ENCODE measurements at places on chromosomes 1 and 21. TPM values are rescaled to one million over a fixed set of nuclear protein-coding genes. Genes with fewer than 3 reads are reported as not detected.

The LRRC7 gene
- total RNA-seq, result 0.21 TPM

- DNase-seq, result no peak
Observed at GRCh38 chr1:212567638-212568037, 40.9 kb upstream of the ATF3 start.

The C1QB gene
- 367 TPM for total RNA-seq

DNA sequence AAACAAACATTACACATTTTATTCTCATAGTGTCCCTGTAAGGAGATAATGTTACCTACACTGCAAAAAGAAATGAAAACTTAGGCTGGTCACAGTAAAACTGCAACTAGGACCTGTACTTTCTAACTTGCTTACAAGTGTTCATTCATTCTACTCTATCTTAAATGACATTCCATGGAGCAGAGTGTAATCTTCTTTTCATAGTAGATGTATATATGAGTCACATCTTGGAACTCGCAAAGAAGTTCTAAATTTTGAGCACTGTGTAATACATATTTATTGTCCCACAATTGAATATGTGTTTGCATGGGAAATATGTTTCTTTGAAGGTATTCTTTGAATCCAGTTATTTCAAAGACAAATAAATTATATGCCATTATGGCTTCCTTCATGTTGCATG lies 1258.5 kb upstream of the ADGRL2 start:
- DNase-seq, result no peak

The C8B gene
- total RNA-seq, result not detected

DNA sequence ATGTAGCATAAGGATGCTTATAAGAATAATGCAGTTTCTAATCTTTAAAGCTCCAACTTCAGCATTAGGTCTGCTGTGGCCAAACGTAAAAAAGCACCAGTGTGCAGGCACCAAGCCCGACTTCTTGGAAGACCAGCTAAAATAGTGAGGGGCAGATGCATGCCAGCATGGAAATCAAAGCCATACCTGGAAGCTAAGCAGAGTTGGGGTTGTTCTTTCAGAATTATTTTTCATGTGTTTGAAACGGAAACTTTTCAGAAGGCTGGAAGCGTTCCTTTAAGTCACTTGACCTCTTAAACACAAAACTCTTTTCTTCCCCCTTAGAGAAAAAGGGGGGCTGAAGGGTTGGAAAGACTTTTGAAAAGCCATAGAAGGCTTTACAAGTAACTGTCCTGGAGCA lies 329.2 kb upstream of the C1orf87 start:
- DNase-seq, result no peak

DNA sequence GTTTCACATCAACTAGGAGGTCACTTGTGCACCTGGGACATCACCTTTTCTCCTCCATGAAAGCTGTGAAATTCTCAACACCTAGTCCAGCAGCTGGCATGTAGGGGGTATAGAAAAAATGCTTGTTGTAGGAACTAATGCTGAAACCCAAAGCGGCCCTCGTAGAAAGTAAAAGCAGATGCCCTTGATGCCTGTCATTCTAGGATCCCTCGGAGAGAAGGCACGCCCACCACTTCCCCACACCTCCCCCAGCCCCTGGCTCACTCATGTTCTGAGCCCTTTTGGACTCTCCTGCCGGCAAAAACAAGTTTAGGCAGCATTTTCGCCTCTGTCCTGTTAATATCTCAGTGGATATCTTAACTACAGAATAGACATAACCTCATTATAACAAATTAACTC lies 36.5 kb downstream of the RIPK4 start:
- DNase-seq, result no peak

GRCh38 chr21:32562915-32563314 lies 22.4 kb downstream of the TCP10L start:
- DNase-seq, result no peak

The FAM163A gene
- not detected for total RNA-seq

The CENPL gene
- 7.0 TPM for total RNA-seq

GRCh38 chr1:183263886-183264602 lies 78.0 kb downstream of the LAMC2 start:
- DNase-seq, result no peak

DNA sequence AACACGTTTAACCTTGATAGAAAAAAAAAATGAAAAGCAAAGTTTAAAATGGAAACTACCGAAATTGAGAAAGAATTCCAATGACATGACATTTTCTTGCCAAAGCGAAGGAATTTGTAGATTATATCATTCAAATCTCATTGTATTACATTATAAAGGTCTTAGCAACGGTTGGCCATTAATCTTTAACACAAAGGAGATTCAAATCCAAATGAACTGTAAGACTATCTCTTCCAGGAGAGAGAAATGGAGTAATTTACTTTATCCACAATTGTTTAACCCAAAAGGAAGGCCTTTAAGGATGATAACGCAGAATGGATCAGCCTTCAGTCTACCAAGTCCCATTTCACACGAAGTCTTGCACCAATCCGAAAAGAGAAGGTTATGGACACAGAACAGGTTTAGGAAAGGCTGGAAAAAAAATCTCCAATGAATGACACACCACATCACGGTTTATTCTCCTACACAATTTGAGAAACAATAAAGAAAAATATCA lies 1.5 kb downstream of the ENAH start:
- no peak for DNase-seq

DNA sequence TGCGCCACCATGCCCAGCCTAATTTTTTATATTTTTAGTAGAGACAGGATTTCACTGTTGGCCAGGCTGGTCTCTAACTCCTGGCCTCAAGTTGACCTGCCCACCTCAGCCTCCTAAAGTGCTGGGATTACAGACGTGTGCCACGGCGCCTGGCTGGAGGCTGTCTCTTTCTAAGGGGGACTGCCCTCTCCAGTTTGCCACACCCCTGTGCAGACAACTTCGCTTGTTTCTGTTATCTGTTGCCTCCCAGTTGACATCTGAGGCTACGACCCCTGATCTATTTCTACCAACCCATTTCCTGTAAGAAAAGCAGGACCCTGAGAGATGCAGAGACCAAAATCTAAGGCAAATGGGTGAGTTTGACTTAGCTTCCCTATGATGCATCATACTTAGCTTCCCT lies 24.0 kb upstream of the VASH2 start:
- DNase-seq, result no peak

The KRTAP6-2 gene
- not detected for total RNA-seq

The RIMKLA gene
- 13.9 TPM for total RNA-seq

The FAM72A gene
- not detected for total RNA-seq

DNA sequence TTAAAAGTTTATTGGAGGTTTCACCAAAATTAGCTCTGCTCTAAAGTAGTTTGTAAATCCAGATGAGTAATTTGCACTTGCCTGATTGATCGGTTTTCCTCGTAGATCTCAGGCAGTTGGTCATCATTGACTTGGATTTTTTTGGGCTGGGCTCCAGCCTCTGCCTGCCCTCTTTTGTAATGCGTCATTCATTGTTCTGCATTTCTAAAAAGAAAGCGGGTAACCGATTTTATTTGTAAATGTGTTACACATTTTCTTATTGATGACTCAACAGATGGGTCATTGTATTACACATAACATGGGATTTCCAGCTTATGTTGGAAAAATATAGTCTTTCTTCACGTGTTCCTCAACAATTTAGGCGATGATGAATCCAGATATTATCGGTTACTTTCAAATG lies 5.5 kb downstream of the ETS2 start:
- no peak for DNase-seq

- DNase-seq, result no peak
Observed at GRCh38 chr1:12206792-12207424, 22.9 kb upstream of the VPS13D start.

DNA sequence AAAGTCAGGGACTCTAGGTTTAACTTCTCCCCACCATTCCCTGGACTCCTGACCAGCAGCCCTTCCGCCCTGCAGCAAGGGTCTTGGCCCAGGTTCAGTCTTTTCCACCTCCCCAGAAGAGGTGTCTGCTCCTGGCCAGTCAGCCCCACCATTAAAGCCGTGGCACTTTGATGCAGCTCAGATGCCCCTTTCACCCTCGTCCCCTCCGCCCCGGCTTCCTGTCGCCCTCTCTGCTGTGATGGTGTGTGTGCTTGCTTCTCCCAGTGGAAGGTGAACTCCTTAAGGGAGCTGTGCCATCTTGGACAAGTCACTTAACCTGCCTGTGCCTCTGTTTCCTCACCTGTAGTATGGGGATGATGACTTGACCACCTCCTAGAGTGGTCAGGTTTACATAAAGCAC lies 17.8 kb upstream of the TTC4 start:
- no peak for DNase-seq

The MYOG gene
- total RNA-seq, result not detected

The ADGRL4 gene
- 33.9 TPM for total RNA-seq

The SPRR2B gene
- not detected for total RNA-seq

The PTGS2 gene
- 2.1 TPM for total RNA-seq

DNA sequence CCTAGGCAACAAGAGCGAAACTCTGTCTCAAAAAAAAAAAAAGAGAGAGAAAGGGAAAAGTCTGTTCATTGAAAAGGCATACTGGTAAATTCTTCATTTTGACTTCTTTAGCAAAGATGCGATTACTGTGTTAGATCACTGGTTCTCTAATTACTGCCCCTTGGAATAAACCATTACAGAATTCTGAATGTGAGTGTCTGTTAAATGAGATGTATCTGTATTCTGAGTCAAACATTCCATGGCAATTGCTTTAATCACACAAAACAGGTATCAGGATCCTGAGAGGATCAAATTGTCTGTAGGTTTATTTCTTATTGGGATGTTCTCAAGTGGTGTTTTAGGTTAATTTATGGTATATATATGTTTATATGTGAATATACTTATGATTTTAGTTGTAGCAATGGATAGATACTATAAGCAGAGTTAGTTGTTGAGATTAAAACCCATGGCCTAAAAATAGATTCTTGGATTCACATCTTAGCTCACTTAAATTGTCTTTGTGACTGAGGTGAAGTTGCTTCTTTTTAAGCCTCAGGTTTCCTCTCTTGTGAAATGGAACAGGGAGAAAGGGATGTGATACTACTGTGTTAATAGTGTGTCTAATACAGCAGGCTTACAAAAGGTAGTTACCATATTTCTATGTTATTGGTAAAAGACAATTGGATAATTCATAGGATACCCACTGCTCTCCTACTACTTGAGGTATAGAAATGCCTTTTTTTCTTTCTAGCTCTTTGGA lies 16.2 kb downstream of the SRRM1 start:
- DNase-seq, result no peak

- DNase-seq, result peak; percentile 10
Observed at GRCh38 chr1:210448297-210448892, 119.7 kb downstream of the HHAT start.

DNA sequence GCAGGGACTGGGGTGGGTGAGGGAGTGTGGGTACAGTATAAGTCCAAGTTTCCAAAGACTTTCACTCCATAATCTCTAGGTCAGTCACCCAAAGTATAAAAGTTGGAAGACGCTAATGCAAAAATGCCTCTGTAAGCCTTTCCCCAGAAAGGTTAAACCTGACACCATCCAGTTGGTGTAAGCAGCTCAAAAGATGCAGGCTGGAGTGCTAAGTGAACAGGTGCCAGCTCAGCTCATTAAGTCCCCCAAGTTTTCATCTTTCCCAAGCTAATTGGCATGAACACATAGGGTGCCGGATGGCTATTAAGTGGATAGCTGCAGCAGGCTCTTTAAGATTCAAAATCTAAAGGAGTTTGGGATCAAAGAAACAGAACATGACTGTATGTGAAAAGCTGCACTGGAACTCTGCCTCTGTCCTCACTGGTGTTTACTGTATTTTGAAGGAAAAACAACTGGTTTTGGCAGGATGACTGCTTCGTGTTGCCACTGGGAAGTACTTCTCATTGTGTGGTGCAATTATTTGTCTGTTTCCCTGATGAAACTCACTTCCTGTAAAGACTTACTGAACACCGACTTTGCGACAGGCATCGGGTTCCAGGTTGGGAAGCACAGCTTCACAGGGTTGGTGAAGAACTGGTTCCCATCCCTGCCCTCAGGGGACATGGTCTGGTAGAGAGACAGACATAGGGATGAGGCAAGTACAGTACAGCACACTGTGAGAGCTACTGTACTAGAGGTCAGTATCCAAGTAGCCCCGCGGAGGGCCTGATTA lies 152.7 kb downstream of the DAB1 start:
- no peak for DNase-seq

- no peak for DNase-seq
Observed at GRCh38 chr1:233277637-233278606, 17.6 kb downstream of the PCNX2 start.

The NHLH2 gene
- not detected for total RNA-seq

Data from heart right ventricle (tissue), 16 donors.